Activated naive CD4-positive, alpha-beta T cell treated with anti-CD3 and anti-CD28 coated beads for 36 hours (primary cell): ENCODE measurements at places on chromosomes 3 and 15. TPM values are rescaled to one million over a fixed set of nuclear protein-coding genes. Genes with fewer than 3 reads are reported as not detected.

SLC30A4 gene
- total RNA-seq: 1.0 TPM

CHAC1 gene
- total RNA-seq: 19.8 TPM

DLL4 gene
- total RNA-seq: not detected

CRYGS gene
- 1.5 TPM for total RNA-seq

NT5DC2 gene
- total RNA-seq: 20.8 TPM

TMEM108 gene
- total RNA-seq: not detected

FANCD2OS gene
- not detected for total RNA-seq
